ENCODE measurements at places on chromosomes 4 and X. TPM values are rescaled to one million over a fixed set of nuclear protein-coding genes. Genes with fewer than 3 reads are reported as not detected.

GRCh38 chr4:76624931-76625715 lies 190.1 kb downstream of the SHROOM3 start:
- no peak for DNase-seq

DNA sequence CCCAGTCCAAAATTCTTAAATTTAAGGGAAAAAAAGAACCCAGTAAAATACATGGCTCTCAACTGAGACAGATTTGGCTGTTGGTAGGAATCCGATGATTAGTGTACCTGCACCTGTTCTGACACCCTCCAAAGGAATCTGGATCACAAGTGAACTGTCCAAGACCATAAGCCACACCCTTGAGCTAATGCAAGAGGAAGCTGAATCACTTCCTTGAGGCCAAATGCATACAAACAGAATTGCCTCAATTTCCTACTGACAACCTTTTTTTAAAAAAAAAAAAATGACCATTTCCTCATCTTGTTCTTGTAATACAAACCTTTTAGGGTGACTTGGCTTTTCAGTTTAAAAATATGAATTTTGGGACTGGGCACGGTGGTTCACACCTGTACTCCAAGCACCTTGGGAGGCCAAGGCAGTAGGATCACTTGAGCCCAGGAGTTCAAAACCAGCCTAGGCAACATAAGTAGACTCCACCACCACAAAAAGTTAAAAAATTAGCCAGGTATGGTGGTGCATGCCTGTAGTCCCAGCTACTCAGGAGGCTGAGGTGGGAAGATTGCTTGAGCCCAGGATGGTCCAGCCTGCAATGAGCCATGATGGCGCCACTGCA lies 10.7 kb upstream of the FBXL5 start:
- no peak for DNase-seq

STPG2 gene
- total RNA-seq, result 0.24 TPM

TTC29 gene
- total RNA-seq, result 0.09 TPM

- DNase-seq, result no peak
Measured at GRCh38 chr4:173345648-173346047, 11.5 kb upstream of the HMGB2 start.

DNA sequence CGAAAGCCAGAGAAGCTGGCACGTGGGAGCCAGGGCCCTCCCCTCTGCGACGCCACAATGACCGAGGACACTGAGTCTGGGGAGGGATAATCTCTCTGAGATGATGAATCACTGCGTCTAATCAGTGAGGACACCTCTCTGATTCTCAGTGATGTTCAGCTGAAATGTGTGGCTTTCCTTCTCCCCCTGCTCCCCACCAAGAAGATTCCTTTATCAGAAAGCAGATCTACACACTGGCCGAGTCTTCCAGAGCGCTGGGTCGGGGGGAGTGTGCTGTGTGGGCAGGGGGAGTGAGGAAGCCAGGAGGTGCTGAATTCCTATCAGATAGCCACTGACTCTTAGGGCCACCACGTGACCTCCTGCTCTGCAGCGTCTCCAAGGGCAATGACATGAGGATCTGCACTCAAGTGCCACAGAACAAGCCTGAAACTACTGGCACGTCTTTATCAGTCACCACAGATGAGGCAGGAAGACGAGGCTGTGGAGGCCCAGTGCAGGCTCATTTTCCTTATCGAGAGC lies 89.2 kb downstream of the GATB start:
- DNase-seq, result no peak

GRCh38 chr4:124591637-124592036 lies 120.9 kb downstream of the ANKRD50 start:
- no peak for DNase-seq

FGG gene
- total RNA-seq, result 0.94 TPM

DNA sequence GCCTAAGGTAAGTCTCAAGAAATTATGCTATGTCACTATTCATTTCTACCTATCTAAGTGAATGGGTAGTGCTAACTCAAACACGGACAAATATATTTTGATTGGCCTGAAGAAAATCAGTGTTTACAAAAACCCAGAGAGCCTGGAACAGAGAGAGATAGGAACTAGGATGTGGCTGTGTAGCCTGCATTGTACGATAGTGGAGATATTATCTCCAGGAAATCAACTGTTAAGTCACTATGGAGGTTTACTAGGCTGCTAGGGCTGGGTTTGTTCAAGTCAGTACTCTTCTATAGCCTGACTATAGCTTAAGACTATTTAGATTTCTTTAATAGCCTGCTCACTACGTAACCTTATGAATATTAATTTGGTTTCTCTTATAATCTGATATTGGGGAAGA lies 127.9 kb downstream of the TACR3 start:
- no peak for DNase-seq

- DNase-seq, result no peak
Measured at GRCh38 chr4:39596971-39597370, 41.7 kb downstream of the SMIM14 start.

GRCh38 chr4:139957065-139957464 lies 196.9 kb downstream of the MAML3 start:
- DNase-seq, result no peak

PAGE1 gene
- not detected for total RNA-seq

GRCh38 chr4:52312722-52313121 lies 261.6 kb downstream of the SPATA18 start:
- no peak for DNase-seq

All from thymus (tissue), 14 donors.